ENCODE measurements at places on chromosomes 7 and 10.

DNA sequence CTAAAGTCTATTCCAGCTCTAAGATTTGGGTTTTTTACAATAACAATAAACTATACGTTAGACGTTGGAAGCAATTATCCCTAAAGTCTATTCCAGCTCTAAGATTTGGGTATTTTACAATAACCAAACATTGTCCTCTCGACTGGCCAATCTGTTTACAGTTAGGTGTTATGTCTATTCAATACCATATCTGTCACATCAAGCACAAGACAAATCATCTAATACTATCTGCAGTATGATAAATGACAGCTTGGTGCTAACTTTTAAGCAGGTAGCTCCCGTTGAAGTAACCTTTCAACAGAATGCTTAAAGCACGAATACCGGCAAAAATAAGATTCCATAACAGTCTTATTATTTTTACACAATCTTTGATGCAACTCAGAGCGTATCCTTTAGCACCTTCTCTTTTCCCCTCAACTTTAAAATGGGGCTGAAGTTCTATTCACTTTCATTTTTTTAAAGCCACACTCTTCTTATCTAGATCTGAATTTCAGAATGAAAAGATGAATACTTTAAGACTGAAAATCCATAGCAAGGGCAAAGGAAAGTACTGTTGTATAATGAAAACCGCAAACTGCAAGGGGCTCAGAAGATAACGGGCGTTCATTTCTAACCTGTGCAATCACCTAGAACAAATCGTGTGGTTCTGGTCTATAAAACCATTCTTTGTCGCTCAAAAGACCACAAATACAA lies 925 bp downstream of the H2AZ2 start:
- DNase-seq, result no peak

DNA sequence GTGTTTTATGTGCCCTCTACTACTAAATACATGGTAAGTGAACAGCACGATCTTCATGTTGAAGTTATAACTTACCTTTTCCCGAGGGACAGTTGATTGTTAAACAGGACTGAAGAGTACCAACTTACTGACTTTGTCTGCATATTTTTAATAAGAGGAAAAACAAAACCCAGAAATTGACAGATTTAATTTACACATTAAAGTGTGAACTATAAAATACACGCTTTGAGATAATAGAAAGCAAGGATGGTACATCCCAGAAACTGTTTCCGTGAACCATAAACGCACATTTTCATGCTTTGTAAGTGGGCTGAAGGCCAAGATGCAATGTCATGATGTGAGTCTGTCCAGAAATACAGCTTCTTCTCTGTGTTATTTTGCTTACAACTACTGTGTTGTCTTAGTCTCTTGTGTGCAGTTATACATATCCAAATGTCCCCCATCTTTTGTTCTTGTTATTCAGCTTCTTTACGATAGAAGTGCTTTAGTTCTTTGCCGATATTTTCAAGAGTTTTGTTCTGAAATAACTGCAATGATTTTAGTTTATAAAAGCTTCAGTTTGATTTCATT lies 190.1 kb downstream of the MLLT10 start:
- no peak for DNase-seq

DNA sequence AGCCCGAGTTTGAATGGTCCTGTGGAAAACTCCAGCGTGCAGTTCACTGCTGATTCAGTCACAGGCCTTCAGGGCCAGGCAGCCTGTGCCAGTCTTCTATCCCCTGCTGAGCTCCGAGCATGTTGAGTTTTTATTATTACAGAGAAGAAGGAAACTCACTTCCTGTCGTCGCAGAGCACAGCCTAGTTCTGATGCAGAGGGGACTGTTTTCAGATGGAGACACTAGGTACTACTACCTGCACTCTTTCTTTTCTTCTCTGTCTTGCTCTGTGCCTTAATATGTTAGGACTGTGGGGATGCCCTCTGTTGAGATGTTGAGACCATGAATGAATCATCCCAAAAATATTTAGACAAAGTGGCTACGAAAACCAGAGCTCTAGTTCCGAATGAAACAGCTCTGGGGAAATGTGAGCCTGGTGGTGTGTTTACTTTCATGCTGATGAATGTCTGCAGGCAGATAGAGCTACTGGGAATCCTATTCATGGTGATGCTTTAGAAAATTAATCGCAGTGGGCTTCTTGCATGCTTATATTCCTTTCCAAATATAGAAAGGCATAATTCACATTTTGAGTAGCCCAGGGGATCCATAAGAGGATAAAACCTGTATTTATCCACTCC lies 29.6 kb downstream of the CASP7 start:
- DNase-seq, result no peak

DNA sequence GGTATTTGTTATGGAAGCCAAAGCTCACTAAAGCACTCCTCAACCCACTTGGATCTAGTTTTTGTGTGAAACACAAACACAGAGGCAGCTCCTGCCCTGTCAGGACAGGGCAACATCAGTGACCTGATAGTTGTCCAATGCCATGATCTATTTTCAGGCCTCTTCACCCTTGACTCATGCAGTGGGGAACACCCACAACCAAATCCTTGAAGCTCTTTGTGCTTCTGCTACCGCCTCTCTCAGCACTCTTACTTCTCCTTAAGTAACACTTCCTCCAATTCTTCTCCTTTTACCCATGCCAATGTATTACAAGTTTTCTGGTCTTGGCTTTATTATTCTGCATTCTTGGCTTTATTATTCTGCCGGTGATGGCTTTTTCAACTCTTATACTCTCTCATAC lies 425.3 kb downstream of the INHBA start:
- no peak for DNase-seq

GRCh38 chr7:134699021-134699818 lies 52.6 kb downstream of the BPGM start:
- DNase-seq, result no peak

- no peak for DNase-seq
Observed at GRCh38 chr7:155166108-155166507, 96.0 kb downstream of the HTR5A start.

DNA sequence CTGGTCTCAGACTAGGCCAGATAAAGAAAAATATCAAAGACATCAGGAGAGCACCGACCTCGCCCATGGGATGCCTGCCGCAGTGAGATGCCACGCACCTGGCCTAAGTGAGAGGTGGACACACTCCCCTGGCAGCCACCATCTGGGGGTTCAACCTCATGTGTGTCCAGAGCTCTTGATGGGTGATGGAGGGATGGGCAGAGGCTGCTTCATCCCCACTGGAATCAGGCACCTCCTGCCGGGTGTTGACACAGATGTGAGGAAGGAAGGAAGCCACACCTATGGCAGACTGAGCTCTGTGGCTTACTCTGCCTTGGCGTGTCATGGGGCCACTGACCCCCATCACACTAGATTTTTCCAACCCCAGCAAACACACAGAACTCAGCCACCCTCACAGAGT lies 11.4 kb downstream of the ZNF488 start:
- no peak for DNase-seq

- no peak for DNase-seq
Observed at GRCh38 chr7:6579446-6579845, 2.2 kb downstream of the ZDHHC4 start.

DNA sequence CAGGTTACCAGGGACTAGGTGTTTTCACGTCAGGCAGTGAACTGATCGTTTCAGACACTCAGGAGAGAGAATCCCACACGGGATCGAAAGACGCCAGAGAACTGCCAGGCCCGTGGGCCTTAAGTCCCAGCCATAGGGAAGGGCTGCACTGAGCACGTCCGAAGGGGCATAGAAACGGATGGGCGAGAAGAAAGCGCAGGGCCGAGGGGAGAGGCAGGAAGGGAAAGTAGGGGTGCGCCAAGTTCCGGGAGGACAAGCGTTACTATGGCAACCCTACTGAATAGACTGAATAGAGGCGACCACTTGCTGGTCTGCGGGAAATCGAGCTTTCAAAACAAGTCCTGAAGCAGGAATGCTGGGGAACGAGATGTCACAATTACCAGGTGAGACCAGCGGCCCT lies 421.3 kb upstream of the NUPR2 start:
- DNase-seq, result no peak

DNA sequence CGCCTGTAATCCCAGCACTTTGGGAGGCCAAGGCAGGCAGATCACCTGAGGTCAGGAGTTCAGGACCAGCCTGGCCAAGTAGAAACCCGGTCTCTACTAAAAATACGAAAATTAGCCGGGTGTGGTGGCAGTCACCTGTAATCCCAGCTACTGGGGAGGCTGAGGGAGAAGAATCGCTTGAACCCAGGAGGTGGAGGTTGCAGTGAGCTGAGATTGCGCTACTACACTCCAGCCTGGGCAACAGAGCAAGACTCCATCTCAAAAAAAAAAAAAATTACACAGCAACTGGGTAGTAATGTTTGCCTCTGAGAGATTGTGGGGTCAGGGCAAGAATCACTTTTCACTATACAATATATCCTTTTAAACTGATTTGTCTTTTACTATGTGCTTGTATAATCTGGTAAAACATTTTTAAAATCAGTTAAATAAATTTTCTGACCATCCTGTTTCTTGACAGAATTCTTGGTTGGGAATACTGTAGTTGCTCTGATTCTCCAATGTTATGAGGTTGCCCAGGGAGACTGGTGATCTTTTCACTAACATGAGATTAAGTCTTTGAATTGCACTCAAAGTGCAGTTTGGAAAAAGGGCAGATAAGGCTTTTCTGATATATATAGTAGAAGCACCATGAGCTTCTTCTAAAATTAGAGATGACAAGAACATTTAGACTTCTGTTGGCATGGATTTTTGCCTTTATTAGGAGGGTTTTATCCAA lies 1.5 kb downstream of the ENTPD7 start:
- DNase-seq, result no peak

GRCh38 chr7:82335927-82336326 lies 107.7 kb downstream of the CACNA2D1 start:
- no peak for DNase-seq

DNA sequence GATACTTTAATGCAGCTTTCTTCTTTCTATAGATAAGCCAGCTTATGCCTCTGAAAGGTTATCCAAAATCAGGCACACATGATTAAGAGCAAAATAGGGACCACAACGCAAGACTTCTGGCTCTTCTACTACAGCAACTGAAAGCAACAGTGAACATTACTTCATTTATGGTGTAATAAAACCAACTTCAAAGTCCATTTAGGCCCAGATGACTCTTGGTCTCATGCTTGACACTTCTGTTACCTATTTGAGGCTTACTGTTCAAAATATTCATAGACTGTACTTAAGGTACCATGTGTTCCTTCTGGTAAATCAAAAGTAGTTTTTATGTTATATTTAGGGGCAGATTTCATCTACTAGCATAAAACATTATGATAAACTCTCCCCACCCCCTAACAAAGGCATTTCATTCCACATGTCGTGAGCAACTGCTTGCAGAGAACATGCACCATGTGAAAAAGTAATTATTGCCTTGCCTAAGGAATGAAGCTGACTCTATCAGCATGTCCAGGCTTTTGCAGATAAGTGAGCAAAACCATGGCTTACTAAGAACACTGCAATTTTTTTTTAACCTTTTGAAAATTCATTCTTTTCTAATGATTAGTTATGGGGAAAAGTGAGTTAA lies 154.9 kb upstream of the ITGB1 start:
- no peak for DNase-seq

GRCh38 chr10:35092851-35093250 lies 2.7 kb upstream of the CUL2 start:
- DNase-seq, result no peak

DNA sequence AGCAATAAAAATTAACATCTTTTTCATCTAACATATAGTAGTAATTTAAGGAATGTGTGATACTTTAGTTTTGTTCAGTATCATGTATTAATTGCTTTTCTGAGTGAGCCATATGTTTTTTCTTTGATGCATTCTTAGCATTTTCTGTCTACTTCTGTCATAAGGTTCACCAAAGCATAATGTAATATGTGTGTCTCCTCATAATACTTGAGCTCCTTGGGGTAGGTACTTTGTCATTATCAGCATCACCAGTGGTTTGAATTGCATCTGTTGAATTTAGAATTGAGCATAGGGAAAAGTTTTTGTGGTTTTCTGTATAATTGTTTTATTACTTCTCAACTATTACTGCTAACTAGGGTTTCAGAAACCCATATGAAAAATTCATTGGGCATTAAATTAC lies 26.5 kb downstream of the VPS50 start:
- no peak for DNase-seq

- DNase-seq, result no peak
Observed at GRCh38 chr10:121078672-121079102, 227.5 kb downstream of the WDR11 start.

GRCh38 chr7:121605317-121605680 lies 209.2 kb upstream of the FAM3C start:
- DNase-seq, result no peak

DNA sequence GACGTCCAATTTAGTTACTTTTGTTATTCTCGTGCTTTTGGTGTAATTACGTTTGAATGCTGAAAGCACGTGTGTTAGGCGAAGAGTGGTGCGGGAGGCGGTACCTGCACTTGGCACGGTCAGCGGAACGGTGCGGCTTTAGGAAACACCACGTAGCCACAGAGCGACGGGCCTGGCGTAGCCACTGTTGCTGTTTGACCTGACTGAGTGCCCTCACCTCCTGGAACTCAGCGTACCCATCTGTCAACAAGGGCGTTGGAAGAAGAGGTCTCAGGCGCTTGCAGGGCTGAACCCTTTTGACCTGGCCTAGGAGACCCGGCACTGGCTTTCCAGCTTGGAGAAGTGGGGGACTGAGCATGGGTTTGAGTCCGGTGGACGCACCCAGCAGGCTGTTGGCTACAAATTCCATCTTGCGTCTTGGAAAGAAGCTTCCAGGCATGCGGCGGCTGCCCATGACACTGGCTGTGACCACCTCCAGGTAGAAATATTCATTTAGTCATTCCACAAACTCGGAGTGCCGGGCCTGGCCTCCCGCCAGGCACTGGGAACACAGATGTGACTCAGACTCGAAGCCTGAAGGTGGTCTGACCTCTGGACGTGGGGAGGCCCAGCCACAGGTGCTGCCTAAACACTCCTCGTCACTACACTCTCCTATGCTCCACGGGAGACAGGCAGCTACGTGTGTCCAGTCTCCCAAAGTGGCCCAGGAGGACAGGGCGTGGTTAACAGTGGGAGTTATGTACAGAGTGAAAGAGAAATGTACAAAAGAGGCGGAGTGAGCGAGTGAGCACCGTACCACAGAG lies 22.2 kb downstream of the FAM20C start:
- DNase-seq, result no peak

- DNase-seq, result no peak
Observed at GRCh38 chr7:3009086-3009485, 34.6 kb downstream of the CARD11 start.

GRCh38 chr10:97849687-97850402 lies at the start of gene GOLGA7B:
Gene GOLGA7B (plus strand): TSS chr10:97849843. CDS start chr10:97850304, 461 bp downstream.
- no peak for DNase-seq

DNA sequence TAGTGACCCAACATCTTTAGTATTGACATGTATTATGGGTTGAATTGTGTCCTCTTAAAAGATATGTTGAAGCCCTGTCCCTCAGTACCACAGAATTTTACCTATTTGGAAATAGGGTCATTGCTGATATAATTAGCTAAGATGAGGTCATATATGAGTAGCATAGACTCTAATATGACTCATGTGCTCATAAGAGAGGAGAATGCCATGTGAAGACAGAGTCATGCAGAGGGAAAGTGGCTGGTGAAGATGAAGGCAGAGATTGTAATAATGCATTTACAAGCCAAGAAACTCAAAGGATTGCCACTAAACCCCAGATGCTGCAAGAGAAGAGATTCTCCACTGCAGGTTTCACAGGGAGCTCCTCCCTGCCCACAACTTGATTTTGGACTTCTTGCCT lies 496.4 kb downstream of the KIF20B start:
- no peak for DNase-seq

- no peak for DNase-seq
Observed at GRCh38 chr7:111240371-111240770, 149.4 kb downstream of the LRRN3 start.
